ENCODE measurements at places on chromosomes 3 and 15.
A peak's percentile ranks its signal among the peaks of the same experiment; 100 is the strongest.

DNA sequence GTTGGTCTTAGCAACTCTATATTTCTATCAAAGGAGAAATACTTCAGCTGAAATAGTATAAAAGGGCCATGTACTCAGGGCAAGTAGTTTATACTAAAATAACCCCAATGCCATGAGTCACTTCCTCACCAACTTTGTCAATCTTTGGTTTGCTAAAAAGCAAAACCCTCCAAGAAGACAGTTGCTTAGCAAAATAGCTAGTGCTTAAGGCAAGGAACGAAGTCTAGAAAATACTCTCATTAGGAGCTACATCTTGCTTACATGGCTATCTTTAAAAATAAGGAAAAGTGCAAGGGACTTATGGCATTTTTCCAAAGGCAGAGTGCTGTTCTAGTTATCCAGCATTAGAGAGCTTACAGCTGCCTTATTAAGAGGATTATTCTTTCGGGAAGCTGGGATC, 28.4 kb downstream of the P3H2 start:
- DNase-seq, result no peak

GRCh38 chr3:103126115-103126514, 691.3 kb downstream of the ZPLD1 start:
- DNase-seq, result no peak

DNA sequence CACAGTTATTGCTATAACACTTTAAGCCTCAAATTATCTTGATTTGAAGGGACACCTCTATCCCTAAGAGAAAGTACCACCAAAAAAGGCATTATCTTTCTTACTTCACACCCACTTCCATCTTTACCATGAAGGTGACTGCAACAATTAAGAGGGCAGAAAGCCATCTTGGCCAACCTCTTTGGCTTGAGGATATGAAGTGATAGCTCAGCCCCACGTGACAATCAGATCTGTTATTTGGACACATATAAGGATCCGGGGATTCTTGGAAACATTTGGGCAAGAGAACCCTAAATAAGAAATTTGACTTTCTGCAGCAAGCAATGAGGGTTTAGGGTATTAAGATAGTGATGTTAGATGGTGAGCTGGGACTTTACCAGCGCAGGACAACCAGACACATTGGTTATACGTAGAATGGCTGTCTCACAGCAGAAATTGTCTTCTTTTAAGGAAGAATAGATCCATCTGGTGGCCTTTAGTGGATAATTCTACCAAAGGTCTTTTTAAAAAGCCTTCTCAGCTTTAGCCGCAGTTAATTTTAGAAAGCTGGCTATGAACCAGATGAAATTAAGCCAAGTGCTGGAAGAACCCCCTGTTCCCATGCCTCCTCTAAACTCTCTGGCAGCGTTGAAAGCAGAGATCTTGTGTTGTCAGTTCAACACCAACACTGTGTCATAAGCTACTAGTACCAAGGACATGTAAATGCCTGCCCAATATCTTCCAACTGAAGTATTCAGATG, 12.3 kb downstream of the HCLS1 start:
- DNase-seq, result no peak

GRCh38 chr3:39935261-39935660, 125.9 kb downstream of the MYRIP start:
- no peak for DNase-seq

- DNase-seq, result no peak
These were observed 123.1 kb downstream of the ZMAT3 start for GRCh38 chr3:178948546-178948945.

DNA sequence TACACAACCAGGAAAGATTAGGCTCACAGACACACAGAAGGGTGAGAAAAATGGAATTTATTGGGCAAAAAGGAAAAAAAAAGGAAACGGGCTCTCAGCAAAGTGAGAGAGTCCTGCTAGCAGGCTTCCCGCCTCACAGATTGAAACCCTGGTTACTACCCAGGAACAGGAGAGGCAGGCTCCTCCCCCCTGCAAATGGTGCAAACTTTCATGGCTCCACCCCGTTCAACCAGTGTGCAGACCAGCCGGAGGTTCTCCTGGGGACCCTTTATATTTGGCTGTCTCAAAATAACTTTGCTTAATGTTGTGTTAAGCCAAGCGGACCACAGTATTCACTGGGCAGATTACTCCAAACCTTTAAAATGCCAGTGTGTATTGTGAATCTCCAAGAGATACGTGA, 40.3 kb downstream of the IL1RAP start:
- no peak for DNase-seq

DNA sequence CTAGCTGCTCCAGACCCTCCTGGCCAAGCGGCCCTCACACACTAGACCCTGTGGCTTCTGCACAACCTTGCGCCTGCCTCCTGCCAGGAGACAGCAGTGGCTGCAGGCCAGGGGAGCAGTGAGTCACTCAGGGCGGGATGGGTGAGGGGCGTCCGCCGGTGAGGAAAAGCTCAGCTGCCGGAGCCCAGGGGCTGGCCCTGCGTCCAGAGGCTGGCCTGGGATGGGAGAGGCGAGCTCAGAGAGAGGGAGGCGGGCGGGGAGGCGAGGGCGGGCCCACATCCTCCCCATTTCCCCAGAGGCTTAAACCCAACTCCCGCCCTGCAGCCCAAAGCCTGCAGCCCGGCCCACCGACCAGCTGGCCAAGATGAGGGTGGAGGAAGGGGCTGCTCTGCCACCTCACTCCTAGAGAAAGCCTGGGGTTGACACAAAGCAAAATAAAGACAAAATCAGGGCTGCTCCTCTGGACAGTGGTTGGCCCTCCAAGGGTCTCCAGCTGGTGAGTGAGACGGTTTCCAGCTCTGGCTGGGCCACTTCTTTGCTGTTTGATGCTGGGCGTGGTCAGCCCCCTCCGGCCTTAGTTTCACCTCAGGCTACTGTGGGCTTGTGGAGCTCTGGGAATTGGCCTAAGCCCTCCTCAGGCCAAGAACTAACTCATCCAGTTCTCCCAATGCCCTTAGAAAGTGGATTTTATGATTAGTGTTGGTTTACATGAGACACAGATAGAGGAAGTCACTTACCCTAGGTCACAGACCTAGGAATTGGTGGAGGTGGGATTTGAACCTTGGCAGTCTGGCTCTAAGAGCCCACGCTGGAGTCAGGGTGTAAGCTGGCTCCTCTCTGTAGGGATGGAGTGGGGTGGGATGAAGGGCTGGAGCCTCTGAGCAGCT, 50.6 kb downstream of the IQSEC1 start:
- DNase-seq, result no peak

GRCh38 chr15:40739047-40739446, 16.0 kb downstream of the RMDN3 start:
- DNase-seq, result no peak

GRCh38 chr3:149330609-149331331, 2.7 kb downstream of the TM4SF18 start:
- DNase-seq, result no peak

DNA sequence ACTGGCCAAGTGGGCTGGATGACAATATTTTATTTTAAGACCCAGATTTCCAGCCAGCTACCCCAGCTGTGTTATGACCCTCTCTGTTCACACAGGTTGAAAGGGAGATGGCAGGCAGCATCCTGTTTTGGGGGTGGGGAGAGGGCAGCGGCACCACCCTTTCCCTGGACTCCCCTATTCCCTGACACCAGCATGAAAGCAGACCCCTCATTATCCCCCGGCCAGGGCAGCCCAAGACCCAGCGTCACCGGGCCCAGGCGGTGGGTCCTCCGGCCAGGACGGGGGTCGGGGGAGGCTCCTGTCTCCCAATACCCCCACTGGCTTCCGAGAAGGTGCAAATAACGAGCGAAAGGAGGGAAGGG, 127.6 kb upstream of the MEF2A start:
- no peak for DNase-seq

DNA sequence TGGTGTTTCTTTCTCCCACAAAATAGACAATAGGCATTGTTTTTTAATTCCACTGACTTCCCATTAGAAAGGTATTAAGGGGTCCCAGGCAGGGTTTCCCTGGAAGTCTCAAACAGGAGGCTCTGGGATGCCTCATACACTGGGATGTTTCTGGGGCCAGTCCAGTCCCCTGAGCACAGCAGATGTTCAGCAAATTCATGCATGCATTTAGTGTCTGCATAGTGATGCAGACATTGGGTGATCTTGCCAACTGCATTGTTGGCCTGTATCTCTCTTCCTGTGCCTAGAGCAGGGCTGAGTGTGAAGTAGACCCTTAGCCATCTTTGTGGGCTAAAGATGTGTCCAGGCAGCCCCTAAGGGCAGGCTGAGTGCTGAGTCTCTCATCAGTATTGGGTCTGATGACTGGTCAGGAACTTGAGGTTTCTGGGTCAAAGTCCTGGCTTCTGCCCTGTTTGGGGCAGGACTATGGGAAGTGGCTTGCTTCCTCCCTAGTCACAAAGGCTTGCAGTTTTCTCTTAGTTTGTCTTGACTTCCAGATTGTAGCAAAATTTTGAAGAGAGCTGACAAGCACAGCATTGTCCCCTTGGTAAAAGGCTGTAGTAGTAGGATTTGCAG, 56.5 kb downstream of the BSN start:
- DNase-seq, result no peak

- no peak for DNase-seq
These were observed 36.3 kb upstream of the HERC1 start for GRCh38 chr15:63870043-63870394.

DNA sequence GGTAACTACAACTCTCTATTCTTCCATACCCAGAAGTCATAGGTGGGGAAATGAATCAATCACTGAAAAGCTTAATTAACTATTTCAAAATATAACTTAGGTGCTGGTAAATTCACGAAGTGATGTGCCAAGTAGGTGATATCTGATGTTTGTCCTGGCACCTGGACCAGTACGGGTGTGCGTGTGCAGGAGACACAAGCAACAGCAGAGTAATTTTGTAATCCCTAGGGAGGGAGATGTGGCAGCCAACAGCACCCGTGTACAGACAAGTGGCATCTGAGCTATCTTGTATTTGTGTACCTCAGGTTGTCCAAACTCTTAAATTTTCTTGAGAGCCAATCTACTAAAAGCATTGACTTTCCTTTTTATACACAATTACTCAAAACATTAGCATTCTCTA, 22.8 kb downstream of the USF3 start:
- DNase-seq, result no peak

GRCh38 chr15:48010316-48010715, 110.5 kb upstream of the SLC24A5 start:
- DNase-seq, result no peak

- DNase-seq, result no peak
These were observed 84.3 kb downstream of the CHST2 start for GRCh38 chr3:143203848-143204247.

- no peak for DNase-seq
These were observed 50.4 kb upstream of the CASR start for GRCh38 chr3:122132949-122133540.

DNA sequence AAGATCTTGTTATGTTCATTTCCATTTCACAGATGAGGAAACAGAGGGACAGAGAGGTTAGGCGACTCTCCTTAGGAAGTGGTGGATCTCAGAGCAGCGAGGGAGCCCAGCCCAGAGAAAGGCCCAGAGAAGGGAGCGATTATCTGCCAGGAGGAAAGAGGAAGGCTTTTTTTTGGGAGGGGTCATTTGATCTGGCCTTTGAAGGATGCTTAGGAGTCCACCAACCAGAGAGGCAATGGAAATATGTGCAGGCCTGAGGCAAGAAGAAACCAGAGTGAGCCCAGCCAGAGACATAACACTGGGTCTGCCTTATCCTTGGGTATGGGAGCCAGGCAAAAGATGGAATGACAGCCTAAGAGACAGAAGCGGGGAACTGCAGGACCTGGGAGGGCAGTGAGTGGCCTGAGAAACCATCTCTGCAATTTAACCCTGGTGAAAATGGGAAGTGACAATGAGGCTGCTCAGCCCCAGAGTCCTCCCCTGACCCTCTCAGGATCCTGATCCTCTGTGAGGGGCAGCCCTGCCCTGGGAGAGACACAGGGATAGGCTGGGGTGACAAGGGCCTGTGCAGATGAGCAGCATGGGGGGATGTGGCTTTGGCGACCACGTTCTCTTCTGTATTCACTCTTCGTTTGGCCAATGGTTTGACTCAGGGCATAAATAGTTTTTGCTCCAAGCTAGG, 163.2 kb downstream of the WNT7A start:
- DNase-seq, result no peak

DNA sequence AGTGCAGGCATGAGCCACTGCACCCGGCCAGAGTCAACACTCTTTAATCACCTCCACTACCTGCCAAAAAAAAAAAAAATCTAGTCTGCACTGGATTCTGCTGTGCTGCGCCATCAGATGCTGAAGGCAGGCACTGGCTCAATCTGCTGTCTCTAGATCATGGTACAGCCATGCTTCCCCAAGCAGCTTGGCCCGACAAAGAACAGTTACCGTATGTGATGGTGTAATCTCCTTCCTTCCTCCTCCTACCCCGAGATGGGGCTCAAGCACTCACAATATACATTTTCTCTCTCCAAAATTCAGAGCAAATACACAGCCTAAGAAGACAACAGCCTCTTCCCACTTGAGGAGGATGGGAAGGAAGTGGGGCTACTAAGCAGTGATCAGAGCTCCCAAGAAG, 45.1 kb downstream of the DAPK2 start:
- no peak for DNase-seq

DNA sequence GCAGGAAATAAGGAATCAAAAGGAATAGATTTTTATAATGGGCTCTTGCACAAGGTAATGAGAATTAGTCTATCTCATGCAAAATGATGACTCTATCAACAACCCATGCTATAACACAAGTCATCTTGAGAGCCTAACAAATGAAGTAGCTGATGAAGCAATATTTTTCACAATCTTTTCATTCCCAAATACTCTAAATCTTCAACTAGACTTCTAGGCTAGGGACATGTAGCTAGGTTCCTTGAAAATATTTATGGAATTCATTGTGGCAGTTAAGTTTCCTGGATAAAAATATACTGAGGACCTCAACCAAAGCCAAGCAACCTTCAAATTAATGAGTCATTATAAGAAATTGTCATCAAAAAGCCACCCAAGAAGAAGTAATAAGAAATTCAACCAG, 55.4 kb downstream of the DCBLD2 start:
- DNase-seq, result no peak

GRCh38 chr3:42195879-42196330, 70.1 kb downstream of the CCK start:
- DNase-seq, result peak; percentile 83

DNA sequence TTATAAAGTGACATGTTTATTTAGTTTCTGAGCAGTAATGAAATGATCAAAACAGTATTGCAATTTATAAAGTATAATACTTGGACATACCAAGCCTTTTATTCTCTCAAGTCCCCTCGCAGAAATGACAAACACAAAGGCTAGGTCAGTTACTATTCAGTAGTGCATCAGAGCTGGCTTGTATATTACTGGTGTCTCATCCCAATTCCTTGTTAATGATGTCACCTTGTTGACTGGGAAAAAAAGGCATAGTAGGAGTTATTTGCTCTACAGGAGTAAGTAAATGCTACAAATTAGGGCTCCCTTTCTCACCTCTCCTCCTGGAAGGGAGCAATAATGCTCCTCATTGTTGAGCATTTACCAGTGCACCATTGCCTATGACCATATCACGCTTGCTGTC, 317.6 kb downstream of the CHL1 start:
- DNase-seq, result no peak

GRCh38 chr15:70892002-70892911, at the start of the genes LRRC49 and THAP10:
Gene LRRC49 (plus strand): TSS chr15:70892826. CDS start chr15:70892895, 69 bp downstream.
Gene THAP10 (minus strand): TSS chr15:70892433. CDS start chr15:70892272, 161 bp downstream.
- peak; percentile 87 for DNase-seq

- no peak for DNase-seq
These were observed 148.4 kb downstream of the TNIK start for GRCh38 chr3:171311784-171312183.

All from MM.1S (cell line).